T follicular helper cell (primary cell): ENCODE measurements at places on chromosomes 7 and 10.

GRCh38 chr7:28749638-28750037 lies 208.5 kb downstream of the TRIL start:
- no peak for DNase-seq

DNA sequence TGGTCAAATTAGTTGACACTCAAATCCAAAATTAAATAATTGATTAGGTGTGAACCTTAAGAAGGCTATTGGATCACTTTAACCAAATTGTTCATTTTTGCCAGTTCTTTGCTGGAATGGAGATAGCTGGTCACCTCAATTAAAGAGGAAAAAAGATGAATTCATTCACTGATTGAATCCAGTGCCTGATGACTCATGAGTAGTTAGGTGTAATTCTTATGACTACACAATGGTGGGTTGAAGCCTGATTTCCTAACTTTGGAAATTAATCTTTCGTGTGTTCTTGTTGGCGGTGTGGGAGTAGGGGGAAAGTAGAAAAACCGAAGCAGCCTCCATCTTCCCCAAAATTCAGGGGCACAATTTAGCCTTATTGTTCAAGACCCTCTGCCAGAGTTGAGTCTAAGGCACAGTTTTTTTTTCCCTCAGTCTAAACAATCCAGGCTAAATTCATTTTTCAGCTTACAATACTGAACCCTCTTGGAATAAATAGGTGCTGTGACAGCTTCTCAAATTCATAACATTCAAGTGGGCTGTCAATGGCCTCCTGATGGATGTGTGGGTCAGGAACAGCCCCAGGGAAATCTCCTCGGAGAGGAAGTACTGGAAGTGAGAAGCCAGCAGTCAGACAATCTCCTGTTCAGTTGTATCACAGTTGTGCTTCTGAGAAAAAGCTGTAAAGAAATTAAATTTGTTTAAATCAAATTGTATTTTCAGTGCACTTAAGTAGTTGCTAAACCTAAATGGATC lies 356.6 kb downstream of the BBS9 start:
- no peak for DNase-seq

- DNase-seq, result no peak
Observed at GRCh38 chr7:44541028-44541869, at the start of gene NPC1L1. Gene NPC1L1, minus strand, starts transcription at chr7:44541330. Its CDS starts 71 bp downstream, at chr7:44541259.

GRCh38 chr7:157471259-157472125 lies 134.7 kb downstream of the DNAJB6 start:
- no peak for DNase-seq

DNA sequence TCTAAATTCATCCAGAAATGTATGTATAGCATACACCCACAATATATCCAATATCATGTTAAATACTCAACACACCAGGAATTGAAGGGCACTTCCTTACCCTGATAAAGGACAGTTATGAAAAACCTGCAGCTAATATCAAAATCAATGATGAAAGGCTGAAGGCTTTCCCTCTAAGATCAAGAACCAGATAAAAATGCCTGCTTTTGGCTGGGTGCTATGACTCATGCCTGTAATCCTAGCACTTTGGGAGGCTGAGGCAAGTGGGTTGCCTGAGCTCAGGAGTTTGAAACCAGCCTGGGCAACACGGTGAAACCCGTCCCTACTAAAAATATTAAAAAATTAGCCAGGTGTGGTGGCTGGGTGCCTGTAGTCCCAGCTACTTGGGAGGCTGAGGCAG lies 21.6 kb upstream of the UPP1 start:
- no peak for DNase-seq

DNA sequence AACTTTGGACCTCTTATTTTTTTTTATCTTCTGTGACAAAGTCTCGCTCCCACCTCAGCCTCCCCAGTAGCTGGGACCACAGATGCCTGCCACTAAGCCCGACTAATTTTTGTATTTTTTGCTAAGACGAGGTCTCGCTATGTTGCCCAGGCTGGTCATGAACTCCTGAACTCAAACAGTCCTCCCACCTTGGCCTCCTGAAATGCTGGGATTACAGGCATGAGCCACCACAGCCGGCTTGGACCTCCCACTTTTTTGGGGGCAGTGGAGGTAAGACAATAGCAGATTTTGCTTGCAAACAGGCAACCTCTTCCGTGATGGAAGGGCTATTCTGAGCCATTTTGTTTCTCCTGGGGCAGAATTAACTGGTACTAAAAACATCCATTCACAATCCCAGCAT lies 1.2 kb upstream of the TRRAP start:
- no peak for DNase-seq

DNA sequence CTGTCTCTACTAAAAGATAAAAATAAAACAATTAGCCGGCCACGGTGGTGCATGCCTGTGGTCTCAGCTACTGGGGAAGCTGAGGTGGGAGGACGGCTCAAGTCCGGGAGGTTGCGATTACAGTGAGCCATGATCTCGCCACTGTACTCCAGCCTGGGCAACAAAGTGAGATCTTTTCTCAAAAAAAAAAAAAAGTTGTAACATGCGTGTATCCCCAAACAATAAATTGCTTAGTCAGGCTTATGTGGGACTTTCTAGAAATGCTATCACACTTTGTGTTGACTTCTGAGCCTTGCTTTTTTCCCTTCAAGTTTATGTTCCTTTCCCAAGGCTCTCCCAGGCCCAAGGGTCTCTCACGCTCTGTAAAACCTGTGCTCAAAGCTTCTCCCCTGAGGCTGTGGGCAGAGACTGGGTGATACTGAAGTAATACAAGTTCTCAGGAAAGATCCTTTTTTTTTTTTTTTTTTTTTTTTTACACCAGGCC lies 88.0 kb upstream of the TNS3 start:
- DNase-seq, result no peak

DNA sequence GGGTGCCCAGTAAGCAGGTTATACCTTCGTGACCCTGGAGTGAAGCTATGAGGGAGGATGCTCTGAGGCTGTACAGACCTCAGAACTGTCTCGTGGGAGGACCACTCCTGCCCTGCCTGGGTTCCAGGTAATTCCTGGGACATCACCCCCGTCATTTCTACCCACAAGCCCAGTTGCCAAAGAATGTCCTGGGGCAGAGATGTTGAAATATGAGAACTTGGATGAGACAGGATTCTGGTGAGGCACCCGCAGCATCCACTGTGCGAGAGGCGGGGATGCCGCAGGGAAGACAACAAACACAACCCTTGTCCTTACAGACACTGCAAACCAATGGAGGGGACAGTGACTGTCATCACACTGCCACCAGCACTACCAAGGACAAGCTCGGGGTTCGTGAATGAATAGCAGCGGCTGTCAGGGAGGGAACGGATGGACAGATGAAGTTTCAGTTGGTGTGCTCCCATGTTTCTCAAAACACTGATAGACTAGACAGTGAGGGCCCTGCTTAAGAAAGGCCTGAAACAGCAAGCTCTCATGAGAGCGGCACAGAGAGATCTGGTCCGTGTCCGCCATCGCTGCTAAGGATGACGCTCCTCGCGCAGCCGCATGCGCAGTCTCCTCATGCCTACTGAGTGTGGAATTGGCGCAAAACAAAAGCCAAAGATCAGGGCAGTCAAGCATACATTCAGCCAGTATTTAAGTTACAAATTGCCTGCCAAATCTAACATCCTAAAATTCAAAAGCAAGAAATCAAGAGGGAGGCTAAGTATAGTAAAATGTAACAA lies 82.0 kb upstream of the RHEB start:
- no peak for DNase-seq

GRCh38 chr7:556837-557557 lies 37.4 kb upstream of the PDGFA start:
- no peak for DNase-seq

DNA sequence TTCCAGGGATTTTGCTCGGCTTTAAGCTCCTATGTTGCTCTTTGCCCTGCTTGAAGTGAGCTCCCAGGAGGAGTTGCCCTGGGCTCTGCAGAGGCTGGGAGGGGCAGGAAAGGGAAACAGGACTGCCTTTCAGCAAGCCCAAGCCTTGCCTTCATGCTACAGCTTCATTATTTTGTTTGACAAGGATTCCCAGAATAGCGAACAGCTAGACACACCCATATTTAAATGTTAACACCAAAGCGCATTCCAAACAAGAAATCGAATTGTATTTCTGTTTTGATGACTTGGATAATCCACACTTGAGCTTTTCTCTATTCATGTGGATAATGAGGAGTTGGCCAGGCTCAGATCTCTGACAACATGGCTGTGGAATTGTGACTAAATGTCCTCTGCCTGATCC lies 6.3 kb downstream of the KIAA1217 start:
- no peak for DNase-seq

DNA sequence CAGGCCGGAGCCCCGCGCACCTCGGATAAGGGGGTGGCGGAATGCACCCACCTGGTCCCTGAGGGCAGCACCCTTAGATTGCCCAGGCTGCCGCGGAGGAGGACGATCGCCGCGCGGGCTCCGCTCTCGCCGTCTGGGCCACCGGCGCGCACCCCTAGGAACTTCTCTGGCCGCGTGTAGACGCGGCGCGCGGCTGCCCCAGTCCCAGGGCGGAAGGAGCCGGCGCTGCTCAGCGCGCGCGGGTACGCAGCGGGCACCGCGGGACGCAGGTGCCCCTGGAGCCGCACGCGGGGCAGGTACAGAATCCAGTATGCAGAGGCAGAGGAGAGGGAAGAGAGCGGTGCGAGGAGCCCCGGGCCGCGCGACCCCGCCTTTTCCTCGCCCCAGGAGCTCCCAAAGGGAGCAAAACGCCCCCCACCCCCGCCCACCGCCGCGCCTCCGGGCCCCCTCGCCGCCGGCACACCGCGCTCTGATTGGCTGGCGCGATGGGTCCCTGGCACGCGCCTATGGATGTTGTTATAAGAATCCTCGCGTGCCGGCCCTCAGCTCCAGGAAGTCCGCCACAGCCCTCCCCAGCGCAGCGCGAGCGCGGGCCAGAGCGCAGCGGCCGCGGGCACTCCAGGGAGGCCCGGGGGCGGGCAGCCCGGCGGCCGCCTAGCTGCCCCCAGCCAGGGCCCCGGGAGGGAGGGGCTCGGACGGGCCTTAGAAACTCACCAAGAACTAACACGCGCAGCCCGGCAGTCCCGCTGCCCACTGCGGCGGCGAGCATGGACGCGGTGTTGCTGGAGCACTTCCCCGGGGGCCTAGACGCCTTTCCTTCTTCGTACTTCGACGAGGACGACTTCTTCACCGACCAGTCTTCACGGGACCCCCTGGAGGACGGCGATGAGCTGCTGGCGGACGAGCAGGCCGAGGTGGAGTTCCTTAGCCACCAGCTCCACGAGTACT lies at the start of gene PTF1A:
TSS of gene PTF1A (plus strand) at position 549 of the 948 bp plus-strand sequence. CDS start at position 768, 219 bp downstream.
- no peak for DNase-seq
